ENCODE measurements at places on chromosomes 16 and 17.

DNA sequence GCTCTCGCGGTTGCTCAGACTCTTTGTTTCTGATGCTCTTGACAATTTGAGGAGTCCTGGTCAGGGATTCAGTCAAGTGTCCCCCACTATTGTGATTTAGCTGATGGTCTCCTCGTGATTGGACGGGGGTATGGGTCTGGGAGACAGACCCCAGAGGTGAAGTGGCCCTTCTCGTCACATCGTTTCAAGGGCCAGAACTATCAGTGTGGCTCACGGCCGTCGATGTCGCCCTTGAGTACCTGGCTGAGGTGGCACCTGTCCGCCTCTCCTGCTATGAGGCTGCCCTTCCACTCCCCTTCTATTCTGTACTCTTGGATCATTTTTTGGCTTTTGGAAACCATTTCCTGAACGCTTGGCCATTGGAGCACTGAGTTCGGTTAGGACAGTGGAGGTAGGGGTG, 7.4 kb upstream of the MEAK7 start:
- DNase-seq: no peak

DNA sequence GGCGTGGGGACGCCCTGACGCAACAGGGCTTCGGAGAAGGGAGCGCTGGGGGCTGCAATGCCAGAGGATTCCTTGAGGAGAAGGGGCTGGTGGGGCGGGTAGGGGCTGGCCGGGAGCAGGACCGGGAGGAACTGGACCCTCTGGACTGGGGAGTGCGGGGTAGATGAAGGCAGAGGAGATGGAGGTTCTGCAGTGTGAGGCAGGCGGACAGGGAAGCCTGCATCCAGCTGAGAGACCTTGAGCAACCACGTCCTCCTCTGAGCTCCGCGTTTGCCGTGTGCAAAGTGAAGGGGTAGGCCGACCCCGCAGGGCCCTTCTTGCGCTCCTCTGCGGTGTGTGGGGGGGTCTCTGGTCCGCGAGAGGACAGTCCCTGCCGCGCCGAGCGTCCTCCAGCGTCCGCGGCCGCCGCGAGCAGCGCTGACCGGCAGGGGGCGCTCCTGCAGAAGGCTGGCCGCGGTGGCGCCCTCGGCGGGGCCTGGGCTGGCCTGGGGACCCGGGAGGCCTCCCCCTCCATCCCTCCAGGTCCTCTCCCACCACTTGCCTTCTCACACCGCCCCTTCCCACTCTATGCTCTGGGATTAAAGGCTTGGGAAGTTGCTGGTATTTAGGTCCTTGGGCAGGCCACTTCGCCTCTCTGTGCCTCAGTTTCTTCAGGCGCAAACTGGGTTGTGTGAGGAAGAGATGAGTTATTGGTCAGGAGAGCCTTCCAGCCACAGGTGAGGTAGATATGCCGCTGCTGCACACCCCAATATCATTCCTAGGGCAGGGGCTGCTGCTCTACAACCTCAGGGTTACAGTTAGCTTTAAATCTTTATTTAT, 9.6 kb upstream of the WNT9B start:
- DNase-seq: no peak

- peak; percentile 71 for DNase-seq
Measured at GRCh38 chr16:86100205-86101136, 201.5 kb downstream of the IRF8 start.

DNA sequence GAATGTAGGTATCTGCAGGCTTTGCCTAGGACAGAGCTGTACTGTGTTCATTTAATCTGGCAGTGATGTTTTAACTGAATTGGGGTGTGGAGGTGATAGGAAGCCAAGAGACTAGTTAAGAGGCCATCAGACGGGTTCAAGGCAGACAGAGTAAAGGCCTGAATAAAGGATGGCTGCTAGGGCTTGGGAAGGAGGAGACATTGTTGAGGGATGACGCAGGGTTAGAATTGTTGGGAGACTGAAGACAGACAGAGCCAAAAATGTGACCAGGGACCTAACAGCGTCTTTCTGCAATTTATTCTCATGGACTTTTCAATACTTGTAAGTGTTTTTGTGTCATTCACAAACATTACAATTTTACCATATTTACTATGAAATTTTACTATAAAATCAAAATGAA, 48.6 kb upstream of the MYH10 start:
- no peak for DNase-seq

DNA sequence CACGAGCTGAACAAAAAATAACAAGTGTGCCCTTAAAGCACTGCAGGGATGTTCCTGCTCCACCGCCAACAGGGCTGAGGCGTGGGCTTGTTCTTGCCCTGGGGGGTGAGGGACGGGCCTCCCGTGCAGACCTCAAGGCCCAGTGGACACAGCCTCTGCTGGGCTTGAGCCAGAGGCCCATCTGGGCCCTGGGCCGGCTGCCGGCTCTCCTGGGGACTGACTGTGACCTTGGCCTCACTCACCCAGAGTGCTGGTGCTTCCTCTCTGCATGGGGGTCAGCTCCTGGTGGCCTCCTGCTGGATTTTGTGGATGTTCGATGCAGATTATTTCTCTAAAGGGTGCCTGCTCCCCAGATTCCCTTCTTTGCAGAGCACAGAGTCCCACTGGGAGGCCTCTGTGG, 54.2 kb upstream of the CDR2 start:
- no peak for DNase-seq

- DNase-seq: no peak
Measured at GRCh38 chr16:75254359-75254837, 3.0 kb upstream of the BCAR1 start.

DNA sequence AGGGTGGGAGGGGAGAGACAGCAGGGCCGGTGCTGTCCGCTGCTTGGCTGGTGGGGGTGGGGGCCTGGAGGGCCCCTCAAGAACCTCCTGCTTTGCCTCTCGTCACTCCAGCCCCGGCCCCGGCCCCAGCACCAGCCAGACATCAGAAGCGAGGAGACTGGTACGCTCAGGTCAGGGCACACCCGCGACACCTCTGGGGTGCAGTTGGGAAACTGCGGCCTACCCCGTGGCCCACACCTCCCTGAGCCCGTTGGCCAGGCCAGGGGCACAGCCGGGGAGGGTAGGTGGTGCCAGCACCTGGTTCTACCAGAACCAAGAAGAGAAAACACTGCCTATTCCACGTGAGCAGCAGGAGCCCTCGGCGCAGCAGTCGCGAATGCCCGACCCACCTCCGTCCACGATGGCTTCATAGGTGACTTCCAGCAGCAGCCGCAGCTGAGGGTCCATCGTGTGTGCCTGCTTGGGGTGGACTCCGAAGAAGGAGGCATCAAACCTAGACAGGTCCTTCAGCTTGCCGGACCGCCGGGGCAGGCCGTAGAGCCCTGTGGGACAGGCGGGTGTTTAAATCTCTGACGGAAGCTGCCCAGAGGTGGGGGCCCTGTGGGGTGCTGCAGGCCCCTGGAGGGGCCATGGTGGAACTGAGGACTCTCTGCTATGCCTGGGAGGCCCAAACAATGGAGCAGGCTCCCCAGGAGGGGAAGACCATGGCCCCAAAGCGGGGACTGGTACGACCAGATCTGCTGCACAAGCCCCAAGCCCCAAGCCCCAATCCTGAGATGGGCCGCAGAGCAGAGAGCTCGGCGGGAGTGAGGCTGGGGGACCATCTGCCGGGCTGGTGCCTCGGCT, 2.9 kb downstream of the FASN start:
- DNase-seq: no peak

DNA sequence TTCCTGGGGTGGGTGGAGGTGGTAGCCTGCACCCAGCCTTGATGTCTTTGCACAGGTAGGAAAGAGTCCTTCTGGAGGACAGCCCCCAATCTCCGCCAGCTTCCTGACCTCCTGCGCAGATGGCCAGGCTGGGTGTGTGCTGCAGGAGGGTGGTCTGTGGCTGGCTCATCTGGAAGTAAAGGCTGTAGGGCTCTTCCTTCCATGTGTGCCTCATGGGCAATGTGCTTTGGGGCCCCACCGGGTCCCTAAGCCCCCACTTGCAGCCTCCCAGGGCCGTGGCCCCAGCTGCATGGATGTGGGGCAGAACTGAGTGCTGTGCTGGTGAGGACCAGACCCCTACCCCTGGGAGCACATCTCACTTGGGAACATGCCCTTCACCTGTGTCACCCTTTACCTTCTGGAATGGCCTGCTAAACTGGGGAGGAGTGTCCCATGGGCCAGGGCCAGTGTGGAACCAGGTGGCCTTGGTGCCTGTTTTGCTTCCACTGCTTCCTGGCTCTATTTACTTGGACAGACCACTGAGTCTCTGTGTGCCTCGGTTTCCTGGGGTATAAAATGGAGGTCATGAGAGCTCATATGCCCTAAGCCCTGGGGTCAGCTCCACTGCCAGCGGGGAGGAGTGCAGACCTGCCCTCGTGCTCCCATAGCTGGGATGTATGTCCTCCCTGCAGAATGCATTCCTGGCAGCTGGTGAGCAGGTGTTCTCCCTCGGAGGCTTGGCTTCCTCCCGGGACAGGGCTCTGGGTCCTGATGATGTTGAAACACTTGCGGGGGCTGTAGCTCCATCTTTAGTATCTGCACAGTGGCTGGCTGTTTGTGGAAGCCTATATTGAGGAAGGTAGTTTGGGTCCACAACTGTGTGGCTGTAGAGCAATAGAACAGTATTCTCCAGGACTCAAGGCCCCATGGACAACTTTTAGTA, 18.0 kb downstream of the MPRIP start:
- DNase-seq: no peak

DNA sequence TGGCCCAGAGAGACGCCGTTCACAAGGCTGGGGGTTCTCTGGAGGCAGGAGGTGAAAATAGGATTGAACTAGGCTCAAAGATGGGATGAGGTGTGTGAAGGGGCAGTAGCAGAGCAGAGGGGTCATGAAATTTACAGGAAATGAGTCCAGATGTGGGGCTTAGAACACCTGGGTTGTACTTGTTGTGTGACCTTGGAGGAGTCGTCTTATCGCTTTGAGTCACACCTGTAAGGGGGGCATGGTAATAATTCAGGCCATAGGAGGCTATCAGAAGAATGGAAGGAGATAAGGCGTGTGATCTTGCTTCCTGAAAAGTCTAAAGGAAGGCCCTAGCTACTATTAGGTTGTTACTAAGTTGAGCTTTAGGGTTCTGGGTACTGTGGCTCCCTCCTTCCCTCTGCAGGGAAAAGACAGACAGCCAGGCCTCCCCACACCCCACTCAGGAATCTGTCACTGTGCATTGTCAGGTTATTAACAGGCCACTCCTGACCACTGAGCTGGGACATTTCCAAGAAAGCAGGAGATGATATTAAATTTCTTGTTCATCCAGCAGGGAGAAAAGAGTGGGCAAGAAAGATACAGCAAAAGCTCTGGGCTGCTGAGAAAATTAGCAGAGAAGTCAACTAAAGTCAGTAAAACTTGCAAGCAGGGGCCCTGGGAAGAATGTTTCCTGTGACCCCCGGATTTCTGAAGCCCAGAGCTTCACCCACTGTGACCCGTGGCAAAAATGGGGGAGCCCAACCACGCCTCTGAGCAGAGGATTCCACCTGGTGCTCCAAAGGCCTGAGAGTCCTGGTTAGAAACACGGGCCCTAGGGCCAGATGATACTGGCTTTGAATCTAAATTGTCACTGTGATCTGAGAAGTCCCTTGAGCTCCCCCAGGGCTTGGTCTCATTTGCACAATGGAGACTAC, 6.0 kb upstream of the CDC42EP4 start:
- DNase-seq: no peak

- DNase-seq: no peak
Measured at GRCh38 chr16:27568077-27568476, 18.1 kb downstream of the KATNIP start.

- DNase-seq: no peak
Measured at GRCh38 chr16:69840975-69841374, 78.8 kb downstream of the WWP2 start.

DNA sequence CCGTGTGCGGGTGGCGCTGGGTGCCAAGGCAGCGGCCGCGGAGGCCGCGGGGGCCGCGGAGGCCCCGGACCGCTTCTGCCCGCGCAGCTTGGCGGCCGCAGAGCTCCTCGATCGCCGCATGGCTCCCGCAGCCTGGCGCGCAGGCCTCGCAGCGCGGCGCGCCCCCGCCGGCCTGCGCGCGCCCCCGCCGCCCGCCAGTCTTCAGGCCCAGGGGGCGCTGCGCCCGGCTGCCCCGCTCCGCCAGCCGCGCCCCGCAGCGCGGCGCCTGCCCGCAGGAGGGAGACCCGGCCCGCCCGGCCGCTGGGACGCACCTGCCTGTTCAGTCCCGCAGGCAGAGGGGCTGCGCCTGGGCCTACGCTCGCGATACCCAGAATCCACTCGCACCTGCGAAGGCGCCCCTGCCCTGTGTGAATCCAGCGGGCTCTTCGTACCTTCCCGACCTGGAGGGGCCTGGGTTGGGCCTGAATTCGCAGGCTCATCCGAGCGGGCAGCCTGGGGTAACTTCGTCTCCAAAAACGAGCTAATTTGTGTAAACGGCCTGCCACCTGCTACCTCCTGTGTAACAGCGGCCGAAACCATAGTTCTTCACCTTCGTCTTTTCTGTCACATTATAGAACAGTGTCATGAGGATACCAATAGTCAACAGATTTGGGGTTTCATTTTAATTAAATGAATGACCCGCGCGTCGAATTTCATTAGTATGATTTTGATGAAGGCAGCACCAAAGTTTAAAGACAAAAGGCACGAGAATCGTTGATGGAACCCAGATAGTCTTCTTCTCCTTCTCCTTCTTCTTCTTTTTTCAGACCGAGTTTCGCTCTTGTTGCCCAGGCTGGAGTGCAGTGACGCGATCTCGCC, at the start of gene CENPV:
Gene CENPV (minus strand): TSS at position 153 of the 858 bp plus-strand sequence. CDS start 33 bp downstream, at position 120.
- DNase-seq: no peak

DNA sequence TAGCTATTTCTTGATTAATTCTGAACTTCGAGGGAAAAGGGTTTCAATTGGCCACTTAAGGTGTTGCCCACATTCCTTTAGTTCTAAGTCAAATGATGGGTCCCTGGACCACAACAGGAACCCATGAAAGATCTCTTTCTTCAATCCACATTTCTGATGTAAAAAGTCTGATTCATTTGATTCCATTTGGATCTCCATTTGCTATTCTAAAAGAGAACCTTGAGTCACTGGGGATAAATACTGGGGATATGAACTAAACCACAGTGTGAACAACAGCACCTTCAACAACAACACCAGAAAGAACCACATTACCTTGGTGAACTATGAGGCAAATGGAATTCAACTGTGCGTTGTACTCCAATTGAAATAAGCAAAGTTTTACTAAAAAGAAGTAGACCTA, 108.9 kb upstream of the IRX5 start:
- no peak for DNase-seq

DNA sequence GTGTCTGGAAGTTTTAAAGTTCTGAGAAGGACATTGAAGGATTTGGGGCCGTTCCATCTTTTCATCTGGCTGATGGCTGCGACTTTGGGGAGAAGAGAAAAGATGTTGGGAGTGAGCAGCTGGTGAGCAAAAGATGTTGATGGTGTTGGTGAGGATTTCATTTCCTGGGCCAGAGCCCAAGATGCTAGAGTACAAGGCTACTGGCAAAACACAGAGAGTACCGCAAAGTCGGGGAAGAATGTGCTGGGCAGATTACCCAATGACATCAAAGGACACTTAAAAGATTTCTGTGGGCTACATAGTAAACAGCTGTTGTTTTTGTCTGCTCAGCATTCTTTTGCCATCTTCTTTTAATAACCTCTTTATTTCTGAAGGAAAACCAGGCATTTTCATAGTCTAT, 49.4 kb upstream of the GAS7 start:
- no peak for DNase-seq

DNA sequence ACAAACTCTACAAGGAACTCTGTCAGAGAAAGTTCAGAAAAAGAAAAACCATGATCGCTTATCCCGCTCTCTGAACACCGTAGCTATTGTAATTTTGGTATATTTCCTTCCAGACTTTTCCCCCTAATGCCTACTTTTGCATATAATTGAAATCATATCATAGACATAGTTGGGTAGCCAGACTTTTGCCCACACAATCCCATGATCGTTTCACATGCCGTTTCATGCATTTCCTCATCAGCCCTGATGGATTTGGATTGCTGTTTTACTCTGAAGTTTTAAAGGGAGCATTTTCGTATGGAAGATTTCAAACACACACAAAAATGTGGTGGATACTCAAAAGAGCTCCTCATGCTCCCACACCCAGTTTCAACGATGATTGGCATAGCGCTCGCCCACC, 31.3 kb downstream of the COX4I1 start:
- DNase-seq: no peak
